Activated T-helper 1 cell treated with Interleukin-2 at 50 U/mL for 16 hours (primary cell): ENCODE measurements at places on chromosomes 12 and 14.

- DNase-seq = no peak
These were observed 221.8 kb upstream of the DCN start for GRCh38 chr12:91404441-91404840.

GRCh38 chr12:104460041-104460719 is 3.4 kb downstream of the CHST11 start:
- no peak for DNase-seq

GRCh38 chr12:88662961-88663360 is 82.7 kb upstream of the KITLG start:
- no peak for DNase-seq

GRCh38 chr12:125689576-125690410 is 624.6 kb downstream of the AACS start:
- DNase-seq = no peak

- DNase-seq = no peak
These were observed 57.9 kb upstream of the TMX1 start for GRCh38 chr14:51182131-51182565.

DNA sequence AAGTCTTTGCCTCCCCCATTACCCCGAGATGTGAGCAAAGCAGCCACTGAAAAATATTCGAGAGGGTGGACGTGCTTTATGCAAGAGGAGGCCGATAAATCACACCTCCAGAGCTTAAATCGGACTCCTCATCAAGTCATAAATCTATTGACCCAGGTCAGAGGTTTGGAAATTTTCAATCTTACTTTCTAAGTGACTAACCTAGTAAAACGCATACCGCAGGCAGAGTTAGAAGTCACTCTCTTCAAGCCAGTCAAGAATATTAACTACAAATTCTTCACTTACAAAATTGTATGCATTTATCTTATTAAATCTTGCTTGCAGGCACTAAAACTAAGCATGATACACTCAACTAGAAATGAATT is 34.9 kb downstream of the GPHB5 start:
- DNase-seq = no peak

- DNase-seq = no peak
These were observed 92.7 kb downstream of the ITPK1 start for GRCh38 chr14:93023039-93023438.

- DNase-seq = no peak
These were observed 77.3 kb upstream of the GRIN2B start for GRCh38 chr12:14058717-14059116.

GRCh38 chr12:28235015-28235414 is 44.8 kb downstream of the CCDC91 start:
- DNase-seq = no peak

DNA sequence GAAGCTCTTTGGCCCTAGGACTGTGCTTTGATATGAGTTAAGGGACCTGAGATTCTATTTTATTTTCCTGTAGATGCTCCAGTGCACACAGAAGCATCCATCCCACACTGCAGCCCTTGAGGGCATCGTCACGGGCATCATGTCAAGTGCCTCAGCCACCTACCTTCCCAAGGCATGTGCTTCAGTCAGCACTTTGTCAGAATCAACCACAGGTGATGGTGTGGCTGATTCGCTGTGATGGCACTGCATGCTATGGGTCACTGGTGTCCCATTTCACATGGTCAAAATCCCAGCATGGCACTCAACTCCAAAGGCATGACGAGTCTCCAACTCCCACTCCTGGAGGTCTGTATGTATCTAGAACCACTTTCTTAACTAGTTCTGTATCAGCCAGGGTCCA is 100.8 kb downstream of the AACS start:
- no peak for DNase-seq

DNA sequence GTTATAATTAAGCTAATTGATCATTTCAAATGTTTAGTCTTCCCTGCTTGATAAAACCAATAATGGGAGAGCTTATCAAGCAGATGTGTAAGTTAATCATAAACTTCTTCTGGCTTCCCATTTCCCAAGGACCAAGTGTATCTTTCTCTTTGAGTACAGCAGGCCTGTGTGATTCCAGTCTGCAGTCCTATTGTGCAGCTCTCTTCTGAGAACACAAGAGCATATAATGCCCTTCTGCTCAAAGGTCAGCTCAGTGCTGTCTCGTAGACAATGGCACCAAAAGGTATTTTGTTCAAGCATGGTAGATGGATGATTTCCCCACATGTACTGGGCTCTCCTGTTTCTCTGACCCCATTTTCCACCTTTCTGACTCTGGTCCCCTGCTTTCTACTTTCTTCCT is 101.8 kb upstream of the DYRK2 start:
- DNase-seq = no peak
